ENCODE measurements at places on chromosomes 6 and 20. TPM values are rescaled to one million over a fixed set of nuclear protein-coding genes. Genes with fewer than 3 reads are reported as not detected.

- no peak for DNase-seq
Measured at GRCh38 chr6:113997116-113997515, 26.2 kb upstream of the HDAC2 start.

DNA sequence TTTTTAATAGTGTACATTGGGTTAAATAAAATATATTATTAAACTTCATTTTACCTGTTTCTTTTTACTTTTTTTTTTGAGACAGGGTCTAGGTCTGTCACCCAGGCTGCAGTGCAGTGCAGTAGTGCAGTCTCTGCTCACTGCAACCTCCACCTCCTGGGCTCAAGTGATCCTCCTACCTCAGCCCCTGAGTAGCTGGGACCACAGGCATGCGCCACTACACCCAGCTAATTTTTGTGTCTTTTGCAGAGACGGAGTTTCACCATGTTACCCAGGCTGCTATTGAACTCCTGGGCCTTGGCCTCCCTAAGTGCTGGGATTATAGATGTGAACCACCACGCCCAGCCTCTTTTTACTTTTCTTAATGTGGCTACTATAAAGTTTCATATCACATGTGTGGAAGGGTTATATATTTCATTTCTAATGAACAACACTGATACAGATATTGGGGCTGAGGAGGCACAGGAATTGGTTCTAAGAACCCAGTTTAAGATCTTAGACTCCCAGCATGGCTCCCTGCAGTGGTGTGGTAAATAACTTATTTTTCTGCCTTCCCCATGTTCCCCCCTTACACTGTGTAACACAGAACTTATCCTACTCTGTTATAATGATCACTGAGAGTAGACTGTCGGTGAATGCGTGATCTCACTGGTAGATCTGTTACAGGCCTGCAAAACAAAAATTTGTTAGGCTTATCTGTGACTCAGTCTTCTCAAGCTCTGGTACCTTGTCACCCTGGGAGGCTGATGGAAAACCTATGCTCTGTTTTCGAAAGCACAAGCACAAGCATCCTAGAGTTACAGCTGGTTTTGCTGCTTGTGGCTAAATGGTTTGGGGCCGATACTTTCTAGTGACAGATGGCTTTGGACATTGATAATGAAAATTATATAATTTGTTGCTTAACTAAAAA lies 5.8 kb upstream of the ATXN1 start:
- DNase-seq = no peak

DNA sequence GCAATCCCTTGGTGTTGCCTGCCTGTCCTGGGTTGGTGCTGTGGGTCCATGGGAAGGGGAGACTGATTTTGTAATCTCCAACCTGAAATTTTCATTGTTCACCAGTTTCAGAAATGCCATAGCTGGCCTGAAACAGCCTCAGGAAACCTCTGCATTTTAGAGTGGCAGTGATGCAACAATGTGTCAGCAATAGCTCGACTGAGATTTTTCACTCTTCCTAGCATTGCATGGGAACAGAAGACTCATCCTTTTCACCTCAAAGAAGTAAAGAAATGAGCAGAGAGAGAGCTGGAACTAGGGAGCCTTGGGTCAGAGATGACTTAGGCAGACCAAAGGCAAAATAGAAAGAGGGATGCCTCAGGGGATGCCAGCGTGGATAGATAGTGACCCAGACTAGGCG lies 23.7 kb upstream of the TMEM14A start:
- DNase-seq = no peak

- DNase-seq = no peak
Measured at GRCh38 chr6:3297006-3297405, 38.3 kb downstream of the PSMG4 start.

- DNase-seq = no peak
Measured at GRCh38 chr6:81875782-81876293, 123.4 kb upstream of the TENT5A start.

SYNJ2 gene
- total RNA-seq = 3.4 TPM

DNA sequence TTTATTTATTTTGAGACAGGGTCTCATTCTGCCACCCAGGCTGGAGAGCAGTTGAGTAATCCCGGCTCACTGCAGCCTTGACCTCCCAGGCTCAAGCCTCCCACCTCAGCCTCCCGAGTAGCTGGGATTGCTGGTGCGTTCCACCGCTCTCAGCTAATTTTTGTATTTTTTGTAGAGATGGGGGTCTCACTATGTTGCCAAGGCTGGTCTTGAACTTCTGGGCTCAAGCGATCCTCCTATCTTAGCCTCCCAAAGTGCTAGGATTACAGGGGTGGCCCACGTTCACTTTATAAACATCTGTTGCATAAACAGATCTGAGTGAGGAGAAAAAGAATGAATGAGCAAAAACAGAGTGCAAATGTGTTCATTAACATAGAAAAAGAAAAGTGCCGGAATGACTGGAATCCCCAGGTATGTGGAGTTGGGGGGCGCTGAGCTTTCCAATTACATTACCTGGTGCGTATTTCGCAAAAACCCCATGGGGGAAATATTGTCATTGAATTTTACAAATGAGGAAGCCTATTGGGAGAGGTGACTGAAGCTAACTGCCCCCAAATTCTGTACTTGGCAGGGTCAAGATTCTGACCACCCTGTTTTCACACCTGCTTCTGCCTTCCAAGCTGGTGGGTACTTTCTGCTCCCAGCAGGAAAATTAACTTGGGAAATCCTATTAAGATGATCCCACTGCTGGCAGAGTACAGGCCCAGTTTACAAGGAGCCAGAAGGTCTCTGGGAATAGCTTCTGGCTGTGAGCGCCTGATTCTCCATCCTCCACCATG lies 207.7 kb upstream of the JARID2 start:
- no peak for DNase-seq

GRCh38 chr20:32528171-32528891 lies 56.8 kb downstream of the NOL4L start:
- no peak for DNase-seq

DNA sequence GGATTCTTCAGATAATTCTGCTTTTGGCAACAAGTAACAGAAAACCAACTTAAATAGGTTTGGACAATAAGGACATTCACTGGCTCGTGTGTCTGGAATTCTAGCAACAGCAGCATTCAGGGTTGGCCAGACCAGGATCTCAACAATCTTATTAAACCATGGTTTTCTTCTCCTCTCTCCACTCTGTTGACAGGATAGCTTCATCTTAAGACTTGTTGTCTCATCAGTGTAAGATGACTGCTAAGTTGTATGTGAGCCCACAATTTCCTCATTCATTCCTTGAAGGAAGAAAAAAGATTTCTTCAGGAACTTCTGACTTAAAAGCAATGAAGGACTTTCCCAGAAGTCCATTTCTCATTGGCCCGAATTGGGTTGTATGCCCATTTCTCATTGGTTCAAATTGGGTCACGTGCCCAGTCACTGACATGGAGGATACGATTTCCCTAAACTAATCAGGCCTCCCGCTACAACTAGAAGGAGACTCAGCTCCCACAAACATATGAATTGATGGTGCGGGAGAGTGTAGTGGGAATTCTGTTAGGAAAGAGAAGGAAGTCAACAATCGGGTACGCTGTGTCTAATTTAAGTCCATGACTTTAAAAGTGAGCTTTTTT lies 83.7 kb downstream of the SLC22A3 start:
- DNase-seq = no peak

DNA sequence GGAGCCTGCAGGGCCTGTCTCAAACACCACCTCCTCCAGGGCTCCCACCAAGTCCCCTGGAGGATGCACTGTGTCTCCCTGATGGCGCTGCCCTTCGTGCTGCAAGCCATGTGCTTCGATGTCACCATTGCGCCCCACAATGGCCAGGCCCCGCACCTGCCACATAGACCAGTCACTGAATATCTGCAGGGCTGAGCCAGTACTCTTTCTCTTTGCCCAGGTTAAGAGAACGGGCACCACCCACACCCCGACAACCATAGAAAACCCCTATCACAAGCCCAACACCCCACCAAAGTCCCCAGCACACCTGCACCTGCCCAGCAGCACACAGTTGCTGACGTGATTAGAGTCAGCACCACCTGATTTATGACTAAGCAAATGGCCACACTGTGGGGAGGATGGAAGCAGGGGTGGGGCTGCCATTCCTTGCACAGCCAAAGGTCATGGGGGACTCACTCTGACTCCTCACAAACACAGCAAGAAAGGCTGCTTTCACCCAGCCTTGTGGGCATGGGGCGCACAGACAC lies 104.3 kb downstream of the SLC23A2 start:
- no peak for DNase-seq

- DNase-seq = no peak
Measured at GRCh38 chr20:1508574-1508973, 17.4 kb upstream of the SIRPB2 start.

DNA sequence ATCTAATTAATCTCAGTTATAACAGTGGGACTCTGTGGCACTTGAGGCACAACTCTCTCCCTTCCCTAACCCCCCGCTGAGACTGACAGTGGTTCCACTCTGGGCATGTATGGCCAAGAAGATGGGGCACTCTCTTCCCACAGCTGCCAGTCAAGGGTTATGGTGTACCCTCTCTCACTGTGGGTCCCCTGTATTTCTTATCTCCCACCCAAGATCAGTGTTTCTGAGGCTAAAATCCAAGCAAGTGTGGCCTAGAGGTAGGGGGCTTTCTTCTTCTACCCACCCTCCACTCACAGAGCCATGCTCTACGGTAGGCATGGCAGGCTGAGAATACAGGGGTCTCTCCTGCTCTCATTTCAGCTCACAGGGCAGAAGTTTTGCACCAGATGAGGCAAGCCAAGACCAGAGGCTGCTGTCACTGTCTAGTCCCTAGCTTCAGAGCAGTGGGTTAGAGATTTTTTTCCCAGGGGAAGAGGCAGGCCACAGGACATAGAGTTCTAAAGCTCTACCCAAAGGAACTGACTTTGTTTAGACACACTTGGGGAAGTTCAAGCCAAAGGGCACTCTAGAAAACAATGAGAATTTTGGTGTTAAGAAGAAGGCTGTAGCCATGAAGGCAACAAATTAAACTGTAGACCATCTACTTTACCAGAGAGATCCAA lies 31.7 kb upstream of the HINT3 start:
- DNase-seq = no peak

TBXT gene
- 2,059 TPM for total RNA-seq

DNA sequence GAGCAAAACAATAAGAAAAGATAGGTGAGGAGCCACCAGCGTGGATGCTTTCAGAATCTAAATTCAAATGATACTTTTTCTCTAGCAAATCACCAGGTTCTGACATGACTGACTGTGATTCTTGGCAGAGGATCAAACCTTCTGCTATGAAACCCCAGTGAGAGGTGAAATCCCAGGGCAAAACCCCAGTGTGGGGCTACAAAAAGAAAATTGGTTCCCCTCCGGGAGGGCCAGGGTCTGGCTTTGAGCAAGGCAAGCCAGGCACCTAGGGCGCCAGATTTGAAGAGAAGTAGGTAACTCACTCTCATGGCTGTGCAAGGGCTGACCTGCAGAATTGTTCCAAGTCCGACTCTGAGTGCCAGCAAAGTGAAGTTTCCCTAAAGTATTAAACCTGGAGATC lies 20.2 kb upstream of the RALGAPA2 start:
- DNase-seq = no peak

GRCh38 chr6:97629180-97629579 lies 346.2 kb upstream of the MMS22L start:
- no peak for DNase-seq

- no peak for DNase-seq
Measured at GRCh38 chr6:5472571-5472970, 211.3 kb downstream of the FARS2 start.

ZFAND3 gene
- total RNA-seq = 14.7 TPM

SIRPB1 gene
- 0.20 TPM for total RNA-seq

DNA sequence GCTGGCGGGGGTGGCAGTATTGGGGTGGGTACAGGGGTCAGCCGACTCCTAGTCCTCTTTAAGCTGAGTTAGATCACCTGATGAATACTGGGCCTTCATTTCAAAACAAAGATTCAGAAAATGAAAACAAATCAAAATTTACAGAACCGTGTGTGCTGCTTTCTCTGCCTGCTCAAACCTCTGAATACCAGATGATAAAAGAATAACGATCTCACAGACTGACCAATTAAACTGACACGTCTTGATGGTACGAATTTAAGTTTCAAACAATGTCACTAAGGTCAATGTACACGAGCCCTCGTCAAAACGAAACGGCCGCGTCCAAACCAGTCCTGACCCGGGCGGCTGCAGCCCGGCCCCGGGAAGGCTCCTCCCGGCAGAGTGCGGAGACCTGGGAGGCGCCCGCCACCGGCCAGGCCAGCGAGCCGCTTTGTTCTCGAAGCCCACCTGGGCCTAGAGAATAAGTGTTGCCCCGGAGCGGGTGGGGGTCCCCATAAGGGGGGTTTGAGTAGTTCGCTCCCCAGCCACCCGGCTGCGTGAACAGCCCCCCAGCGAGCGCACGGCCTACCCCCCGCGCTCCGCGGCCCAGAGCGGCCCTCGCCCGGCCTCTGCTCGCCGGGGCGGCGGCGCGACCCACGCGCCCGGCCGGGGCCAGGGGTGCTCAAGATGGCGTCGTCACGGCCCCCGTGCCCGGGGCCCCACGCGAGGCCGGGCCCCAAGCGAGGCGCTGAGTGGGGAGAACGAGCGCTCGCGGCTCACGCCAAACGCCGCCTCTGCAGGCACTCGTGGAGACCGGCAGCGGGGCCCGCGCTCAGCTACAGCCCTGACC lies 728 bp downstream of the PSMA7 start:
- DNase-seq = no peak

- no peak for DNase-seq
Measured at GRCh38 chr20:53038299-53038698, 66.1 kb downstream of the TSHZ2 start.

DNA sequence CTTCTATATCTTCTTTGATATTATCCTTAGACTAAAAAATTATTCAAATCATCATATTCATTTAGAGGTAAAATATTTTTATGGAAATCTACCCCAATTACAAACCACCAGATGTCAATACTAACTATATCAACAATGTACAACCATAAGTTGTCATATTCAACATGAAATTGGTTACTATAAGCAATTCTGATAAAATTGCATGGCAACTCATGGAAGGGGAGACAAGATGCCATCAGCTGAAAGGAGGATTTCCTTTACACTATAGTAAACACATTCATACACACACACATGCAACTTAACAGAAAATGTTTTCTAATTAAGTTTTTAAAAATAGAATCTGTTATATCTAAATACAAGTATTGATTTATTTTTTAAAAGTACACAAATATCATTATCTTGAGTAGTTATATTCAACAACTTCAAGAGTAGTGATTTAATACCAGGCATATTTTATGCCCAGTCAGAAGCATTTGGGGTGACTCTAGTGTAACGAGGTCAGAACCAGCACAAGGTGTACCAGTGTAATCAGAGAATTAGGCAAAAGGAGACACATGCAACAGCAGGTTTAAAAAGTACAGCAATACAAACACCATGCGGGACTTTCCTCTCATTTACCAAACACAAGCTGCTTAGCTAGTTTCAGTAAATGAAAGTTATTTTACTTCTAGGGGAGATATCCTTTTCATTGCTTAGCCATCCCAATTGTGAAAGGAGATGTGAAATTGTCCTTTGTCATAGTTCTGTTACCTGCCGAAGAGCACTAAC lies 1.0 kb downstream of the FILIP1 start:
- DNase-seq = no peak

CCDC167 gene
- 19.7 TPM for total RNA-seq

All from NCI-H460 (cell line).